ENCODE measurements at places on chromosomes 1 and 21.

- no peak for DNase-seq
Observed at GRCh38 chr1:58941471-58942289, 157.8 kb upstream of the JUN start.

DNA sequence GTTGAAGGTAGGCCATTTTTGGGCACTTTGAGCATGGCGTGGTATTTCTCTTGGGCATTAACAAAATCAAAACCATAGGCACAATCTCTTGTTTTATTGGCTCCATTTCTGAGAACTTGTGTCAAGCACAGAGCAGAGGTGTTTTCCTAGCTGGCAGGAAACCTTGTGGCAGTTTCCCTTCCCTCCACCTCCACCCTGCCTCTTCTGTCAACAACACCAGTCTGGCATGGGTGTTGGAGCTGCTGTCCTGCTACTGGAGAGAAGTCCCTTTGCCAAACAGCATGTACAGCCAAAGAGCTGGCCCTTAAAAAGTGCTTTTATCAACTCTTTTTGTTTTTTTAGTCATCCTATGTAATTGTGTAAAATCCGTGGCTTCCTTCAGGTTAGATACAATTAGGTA lies 16.0 kb downstream of the ATP1A1 start:
- DNase-seq, result no peak

- DNase-seq, result peak; percentile 63
Observed at GRCh38 chr1:228944935-228945371, 209.7 kb downstream of the RHOU start.

- DNase-seq, result no peak
Observed at GRCh38 chr1:23720256-23720995, 22.8 kb upstream of the ELOA start.

DNA sequence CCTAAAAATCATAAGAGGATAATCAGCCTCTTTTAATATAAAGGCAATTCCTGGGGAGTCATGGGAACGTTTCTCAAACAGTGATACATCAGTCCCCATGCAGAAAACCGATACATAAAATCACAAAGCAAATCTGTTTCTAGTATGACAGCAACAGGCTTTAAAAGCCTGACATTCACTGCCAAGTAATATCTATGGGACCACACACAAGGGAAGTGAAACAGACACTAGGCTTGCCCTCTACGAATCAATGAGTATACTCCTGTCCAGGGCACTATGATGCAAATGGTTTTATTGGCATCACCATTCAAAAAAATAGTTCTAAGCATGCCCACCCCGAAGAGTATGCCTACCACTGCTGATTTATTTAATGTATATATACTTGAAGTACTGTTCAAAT lies 54.4 kb downstream of the TIAM1 start:
- no peak for DNase-seq

- DNase-seq, result no peak
Observed at GRCh38 chr1:169493251-169493650, 7.5 kb upstream of the SLC19A2 start.

DNA sequence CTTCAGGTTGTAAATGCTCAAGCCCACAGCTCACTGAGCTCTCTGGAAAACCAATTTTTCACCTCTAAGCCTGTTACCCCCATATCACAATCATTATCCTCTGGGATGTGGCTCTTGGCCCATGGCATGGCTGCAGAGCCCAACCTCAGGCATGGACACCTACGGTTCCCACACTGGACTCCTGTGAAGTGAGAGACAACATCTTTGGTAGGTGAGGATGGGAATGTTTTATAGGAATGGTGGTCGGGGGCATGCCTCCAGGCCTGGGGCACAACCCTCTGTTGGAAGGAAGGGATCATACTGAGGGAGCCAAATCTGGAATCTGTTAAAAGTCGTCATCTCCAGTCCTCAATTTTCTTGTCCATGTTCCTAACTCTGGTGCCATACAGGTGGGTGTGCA lies 179.1 kb downstream of the FOXD2 start:
- DNase-seq, result no peak
